ENCODE measurements at places on chromosomes 2 and 18.

DNA sequence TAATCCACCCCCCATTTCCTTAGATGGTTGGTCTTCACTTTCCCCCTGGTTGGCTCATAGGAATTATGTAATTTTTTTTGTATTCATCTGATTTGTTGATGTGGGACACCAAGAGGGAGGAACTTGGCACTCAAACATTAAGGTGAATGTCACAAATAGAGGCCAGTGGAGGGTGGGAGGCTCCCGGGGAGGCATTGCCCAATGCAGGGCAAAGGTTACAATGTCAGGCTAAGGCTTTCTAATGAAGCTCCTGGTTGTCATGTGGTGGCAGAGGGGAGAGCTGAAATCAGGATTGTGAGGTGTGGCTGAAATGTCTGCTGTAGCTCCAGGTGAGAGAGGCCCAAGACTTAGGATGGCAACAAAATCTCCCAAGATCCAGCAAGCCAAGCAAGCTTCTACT, 42.7 kb downstream of the MPHOSPH10 start:
- no peak for DNase-seq

DNA sequence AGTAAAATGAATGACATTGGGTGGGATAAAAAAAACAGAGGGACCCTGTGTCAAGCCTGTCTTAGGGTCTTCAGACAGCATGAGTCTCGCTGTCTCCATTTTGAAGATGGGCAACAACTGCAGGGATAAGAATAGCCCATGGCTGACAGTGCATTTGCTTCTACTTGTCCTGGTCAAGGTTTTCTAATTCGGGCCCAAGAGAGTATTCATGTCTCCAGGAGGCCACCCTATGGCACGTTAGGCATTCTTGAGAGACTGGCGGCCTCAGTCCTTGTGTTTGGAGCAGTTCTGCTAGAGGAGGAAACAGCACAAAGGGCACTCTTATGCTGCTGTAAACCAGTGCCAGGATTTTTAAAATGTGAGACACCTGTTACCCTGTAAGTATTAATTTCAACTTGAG, 9.5 kb upstream of the MYL1 start:
- no peak for DNase-seq

- no peak for DNase-seq
Observed at GRCh38 chr18:74139411-74139810, 8.2 kb downstream of the FBXO15 start.

GRCh38 chr2:43068041-43068533, 158.3 kb downstream of the ZFP36L2 start:
- no peak for DNase-seq

GRCh38 chr18:48669180-48669675, 130.4 kb downstream of the CTIF start:
- DNase-seq: no peak

DNA sequence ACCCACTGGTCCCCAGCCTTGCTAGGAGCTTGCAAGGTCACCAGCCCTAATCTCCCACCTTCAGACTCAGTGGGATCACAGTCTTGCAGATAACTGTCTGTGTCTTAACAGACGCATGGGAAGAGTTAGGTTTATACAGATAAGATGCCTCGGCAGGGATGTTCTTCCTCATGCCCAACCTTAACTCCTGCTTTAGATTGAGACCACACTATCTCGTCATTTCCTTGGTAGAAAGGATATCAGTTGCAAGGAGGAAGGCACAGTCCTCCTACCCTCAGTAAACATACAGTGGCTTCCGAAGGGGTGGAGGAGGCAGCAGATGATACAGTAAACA, 7.2 kb downstream of the NT5DC4 start:
- no peak for DNase-seq

GRCh38 chr2:157876786-157877138, 632 bp upstream of the ACVR1 start:
- DNase-seq: no peak

GRCh38 chr18:41042866-41043265, 912.2 kb upstream of the PIK3C3 start:
- DNase-seq: no peak

GRCh38 chr2:69034845-69035244, 21.9 kb downstream of the ANTXR1 start:
- DNase-seq: no peak

DNA sequence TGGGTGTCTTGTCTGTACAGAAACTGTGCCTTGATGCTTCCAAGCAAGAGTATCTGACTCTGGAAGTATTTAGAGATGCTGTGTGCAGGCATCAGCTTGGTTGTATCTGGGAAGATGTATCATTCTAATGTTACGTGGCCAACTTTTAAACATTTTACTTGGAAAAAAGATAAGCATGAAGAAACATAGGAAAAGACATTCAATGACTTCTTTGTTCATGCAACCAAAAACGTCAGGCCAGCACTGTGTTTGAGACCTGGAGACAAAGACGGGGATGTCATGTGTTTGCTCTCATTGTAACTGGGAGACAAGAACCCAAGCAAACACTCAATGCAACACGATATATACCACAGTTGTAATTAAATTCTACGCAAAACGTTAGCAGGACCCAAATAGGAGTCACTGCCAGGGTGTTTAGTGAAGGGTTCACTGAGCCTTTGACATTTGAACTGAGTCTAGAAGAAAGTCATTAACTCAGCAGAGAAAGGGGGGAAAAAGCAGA, 8.9 kb upstream of the SESTD1 start:
- no peak for DNase-seq

DNA sequence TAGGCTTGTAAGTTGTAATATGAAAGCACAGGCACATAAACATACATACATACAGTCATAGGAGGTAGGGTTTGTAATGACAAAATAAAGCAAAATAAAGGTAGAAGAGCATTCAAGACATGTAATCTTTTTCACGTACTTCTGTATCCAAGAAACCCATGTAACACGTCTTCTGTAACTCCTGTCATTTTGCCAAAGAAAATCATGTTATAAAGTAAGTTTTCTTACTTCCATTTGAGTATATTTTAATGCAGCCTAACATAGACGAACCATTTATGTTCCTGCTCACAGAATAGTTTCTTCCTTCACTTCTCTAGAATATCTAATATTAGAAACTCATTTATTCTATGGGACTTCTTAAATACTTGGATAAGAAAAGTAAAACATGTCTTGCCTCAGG, 1884.0 kb upstream of the CELF4 start:
- DNase-seq: no peak

DNA sequence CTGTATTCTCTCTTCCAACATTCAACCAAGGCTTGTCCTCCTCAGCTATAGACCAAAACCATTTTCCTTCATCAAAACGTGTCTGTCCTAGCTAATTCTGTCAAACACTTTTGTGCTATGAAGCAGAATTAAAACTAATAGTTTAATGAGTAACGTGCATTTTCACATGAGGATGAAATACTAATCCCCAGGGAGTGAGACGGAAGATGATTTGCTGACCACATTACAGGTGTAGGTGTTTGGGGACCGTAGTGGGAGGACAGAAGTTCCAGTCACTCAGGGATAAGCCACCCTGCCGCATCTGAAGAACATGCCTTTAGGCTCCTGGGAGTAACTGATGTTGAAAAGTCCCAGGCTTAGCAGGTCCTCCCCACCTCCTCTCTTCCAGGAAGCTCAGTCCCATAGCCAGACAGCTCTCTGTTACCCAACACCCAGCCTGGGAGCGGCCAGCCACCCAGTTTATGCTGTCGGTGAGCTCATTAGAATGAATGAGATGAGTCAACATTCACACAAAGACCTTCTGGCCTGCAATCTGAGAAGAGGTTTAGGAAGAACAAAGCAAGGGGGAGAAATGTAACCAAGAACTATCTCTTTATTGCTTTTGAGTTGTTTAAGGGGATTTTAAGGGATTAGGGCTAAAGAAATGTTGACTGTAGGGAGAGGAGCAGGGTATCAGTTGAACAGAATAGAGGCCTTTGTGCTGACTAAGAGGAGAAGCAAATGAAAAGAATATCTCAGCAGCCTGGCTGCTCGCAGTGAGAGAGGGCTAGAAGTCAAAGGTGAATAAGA, 122.5 kb downstream of the FOXI3 start:
- no peak for DNase-seq

GRCh38 chr2:205424326-205424725, 258.0 kb upstream of the NRP2 start:
- no peak for DNase-seq

DNA sequence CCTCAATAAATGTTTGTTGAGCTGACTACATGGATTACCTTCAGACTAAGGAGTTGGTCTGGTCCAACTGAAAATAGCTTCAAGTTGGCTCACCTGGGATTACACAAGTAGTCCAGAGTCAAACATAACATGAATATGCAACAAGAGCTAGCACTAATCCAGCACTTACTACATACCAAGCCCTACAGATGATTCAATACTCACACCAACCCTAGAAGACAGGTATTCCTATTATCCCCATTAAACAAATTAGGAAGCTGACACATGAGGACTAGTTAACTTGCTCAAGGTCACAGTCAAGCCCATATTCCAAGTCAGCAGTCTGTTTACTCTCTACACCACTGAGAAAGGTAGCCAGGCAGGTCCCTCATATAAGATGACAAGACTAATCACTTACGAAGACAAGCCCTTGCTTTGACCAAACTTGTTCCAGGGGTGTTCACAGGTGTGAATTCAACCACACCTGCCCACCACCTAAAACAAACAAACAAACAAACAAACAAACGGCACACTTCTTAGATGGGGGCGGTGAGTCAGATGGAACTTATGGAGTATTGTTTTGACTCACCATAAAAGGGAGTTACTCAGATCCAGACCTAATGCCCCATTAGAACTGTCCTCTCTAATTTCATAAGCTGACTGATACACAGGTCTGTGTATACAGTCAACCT, 29.1 kb downstream of the TMEM131 start:
- no peak for DNase-seq

GRCh38 chr2:228938629-228939028, 332.5 kb downstream of the PID1 start:
- no peak for DNase-seq

GRCh38 chr2:222577341-222577740, 78.6 kb downstream of the FARSB start:
- DNase-seq: no peak

DNA sequence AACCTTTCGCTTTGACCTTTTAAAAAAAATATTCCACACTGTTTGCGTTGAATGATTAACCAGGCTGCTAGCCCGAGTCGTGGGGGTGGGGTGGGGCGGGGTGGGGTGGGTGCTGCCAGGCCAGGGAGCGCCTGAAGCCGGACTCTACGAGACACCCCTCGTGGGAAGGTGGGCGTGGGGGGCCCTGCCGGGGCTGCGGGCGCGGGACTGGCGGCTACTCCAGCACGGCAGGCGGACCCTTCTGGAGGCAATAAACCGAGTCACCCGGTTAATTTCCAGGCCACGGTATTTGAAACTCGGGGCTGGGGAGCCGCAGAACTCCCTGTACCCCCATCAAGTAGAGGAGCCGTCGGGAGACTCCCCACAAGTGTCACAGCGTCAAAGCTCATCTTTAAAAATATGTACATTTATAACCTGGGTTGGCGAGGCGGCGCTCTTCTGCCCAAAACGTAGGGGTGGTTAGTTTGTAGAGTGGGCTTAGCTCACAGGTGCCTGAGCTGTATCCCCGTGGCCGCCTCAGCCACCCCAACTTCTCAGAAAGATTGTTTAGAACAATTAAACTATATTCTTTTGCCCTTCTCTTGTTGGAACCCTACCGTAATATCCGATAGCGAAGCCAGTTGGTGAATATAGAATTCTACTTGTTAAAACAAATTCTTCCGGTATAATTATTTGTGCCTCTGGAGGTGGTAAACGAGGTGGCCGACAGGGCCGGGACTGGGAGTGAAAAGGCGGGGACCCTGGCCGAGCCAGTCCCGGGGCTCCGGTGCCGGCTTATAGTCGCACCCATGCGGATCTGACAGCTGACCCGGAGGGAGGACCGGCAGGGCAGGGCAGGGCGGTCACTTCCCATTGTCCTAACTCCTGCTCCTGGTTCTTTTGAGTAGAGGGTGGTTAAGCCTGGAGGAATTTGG, 1.4 kb downstream of the B3GNT2 start:
- DNase-seq: no peak

- DNase-seq: no peak
Observed at GRCh38 chr2:74828543-74828942, 5.4 kb upstream of the HK2 start.

GRCh38 chr18:43130716-43131260, 15.3 kb upstream of the RIT2 start:
- no peak for DNase-seq

GRCh38 chr2:67135208-67135607, 261.9 kb upstream of the ETAA1 start:
- DNase-seq: no peak

- no peak for DNase-seq
Observed at GRCh38 chr2:217972490-217972889, 30.3 kb downstream of the TNS1 start.

- no peak for DNase-seq
Observed at GRCh38 chr2:174338147-174338605, 3.4 kb downstream of the SP9 start.

DNA sequence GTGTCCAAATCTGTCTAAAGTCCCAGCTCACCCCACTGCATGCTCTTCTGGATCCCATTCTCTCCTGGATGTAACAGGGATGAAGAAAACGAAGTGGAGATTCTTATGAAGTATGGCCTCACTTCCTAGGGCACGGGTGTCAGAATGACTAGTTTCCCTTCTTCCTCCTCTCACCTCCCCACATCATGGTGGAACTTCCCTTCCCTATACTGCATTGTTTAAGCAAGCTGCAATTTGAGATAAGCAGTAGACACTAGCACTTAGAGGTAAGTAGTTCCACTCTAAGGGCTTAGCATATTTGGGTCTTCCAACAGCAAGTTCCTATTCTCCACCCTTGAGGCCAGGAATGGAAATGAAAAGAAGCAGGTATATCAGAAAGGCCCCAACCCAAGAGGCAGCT, 29.7 kb downstream of the SLC4A5 start:
- DNase-seq: no peak

DNA sequence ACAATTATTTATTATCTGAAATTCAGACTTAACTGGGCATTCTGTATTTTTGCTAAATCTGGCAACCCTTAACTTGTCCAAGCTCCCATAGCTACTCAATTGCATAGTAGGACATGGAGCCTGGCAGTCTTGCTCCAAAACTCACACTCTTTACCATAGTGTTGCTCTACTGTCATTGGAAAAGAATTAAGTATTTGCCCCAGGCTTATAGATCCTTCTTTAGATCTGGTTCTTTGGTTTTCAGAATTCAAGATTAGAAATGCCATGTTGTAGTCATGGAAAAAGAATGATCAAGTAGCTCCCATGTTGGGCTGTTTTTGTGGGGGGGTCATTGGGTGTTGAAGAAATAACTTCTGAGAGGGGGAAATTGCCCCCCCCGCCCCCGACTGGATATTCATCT, 240.9 kb downstream of the WDPCP start:
- DNase-seq: no peak

GRCh38 chr2:203400805-203401585, 72.8 kb downstream of the ABI2 start:
- no peak for DNase-seq

- DNase-seq: no peak
Observed at GRCh38 chr2:27897717-27898116, 7.2 kb downstream of the BABAM2 start.
